ENCODE measurements at places on chromosomes 12 and 14.

DNA sequence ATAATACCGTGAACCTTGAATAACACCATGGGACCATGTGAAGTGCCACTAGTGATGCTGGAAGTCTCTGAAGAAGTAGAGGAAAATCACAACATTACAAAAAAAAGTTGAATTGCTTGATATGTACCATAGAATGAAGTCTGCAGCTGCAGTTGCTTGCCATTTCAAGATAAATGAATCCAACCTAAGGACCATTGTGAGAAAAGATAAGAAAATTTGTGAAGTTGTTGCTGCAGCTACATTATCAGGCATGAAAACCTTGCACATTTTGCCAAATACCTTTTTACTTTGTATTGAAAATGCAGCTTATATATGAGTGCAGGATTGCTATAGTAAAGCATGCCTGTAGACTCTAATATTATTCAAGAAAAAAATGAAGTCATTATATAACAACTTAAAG, 126.5 kb downstream of the NUBPL start:
- no peak for DNase-seq

DNA sequence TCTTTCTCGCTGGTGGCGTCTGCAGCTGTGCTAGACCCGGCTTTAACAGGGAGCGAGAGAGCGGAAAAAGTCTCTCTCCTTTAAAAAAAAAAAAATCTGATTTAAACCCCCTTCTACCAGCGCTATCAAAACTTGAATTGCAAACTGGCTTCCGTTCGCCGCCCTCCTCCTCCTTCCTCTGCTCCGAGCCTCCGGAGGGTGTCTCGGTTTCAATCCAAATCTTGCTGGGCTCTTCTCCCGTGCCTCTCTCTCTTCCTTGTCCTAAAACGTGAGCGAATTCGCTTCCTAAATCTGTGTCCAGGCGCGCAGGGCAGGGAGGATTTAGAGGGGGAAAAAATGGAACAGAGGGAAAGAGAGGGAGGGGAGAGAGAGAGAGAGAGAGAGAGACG, 272 bp downstream of the TBX3 start:
- DNase-seq: no peak

- no peak for DNase-seq
Observed at GRCh38 chr14:55094292-55095157, 34.5 kb upstream of the LGALS3 start.

- no peak for DNase-seq
Observed at GRCh38 chr12:28800129-28800528, 348.9 kb upstream of the FAR2 start.

DNA sequence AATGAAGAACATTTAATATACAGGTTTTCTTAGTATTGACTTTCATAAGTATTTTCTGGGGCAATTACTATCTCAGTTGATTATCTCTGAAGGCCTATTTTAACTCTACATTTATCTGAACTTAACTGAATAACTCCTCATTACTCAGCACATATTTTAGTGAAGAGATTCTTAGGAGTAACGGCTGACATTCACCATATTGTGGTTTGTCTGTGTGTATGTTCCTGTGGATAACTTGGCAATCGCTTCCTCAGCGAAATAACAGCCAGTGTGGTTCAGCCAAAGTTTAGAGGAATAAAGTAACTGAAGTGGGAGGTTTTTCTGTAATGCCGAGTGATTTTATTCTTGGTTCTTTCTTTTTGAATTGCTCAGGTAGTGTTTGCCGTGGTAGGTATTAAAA, 168.0 kb downstream of the RAD51B start:
- no peak for DNase-seq

- DNase-seq: no peak
Observed at GRCh38 chr12:50679612-50680011, 84.3 kb upstream of the ATF1 start.

- DNase-seq: no peak
Observed at GRCh38 chr12:121953695-121954094, 35.3 kb downstream of the CFAP251 start.

GRCh38 chr12:76847260-76847659, 31.6 kb downstream of the CSRP2 start:
- no peak for DNase-seq

GRCh38 chr12:27674989-27675388, 21.3 kb upstream of the REP15 start:
- DNase-seq: no peak

DNA sequence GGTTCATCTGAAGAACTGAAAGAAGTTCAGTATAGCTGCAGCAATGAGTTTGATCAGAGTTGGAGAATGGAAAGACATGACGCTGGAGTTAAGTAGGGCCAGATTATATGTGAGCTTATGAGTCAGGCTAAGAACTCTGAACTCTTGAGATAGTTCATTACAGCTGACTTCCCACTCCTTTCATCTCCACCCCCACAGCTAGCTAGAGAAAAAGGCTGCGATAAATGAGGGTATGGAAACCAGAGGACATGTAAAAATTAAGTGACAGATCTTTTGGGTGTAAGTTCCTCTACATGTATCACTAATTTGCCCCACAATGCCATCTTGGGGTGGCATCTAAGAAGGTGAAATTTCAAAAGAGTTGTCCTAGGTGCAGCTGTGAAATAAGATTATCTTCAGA, 28.6 kb downstream of the PYM1 start:
- DNase-seq: peak; percentile 9

DNA sequence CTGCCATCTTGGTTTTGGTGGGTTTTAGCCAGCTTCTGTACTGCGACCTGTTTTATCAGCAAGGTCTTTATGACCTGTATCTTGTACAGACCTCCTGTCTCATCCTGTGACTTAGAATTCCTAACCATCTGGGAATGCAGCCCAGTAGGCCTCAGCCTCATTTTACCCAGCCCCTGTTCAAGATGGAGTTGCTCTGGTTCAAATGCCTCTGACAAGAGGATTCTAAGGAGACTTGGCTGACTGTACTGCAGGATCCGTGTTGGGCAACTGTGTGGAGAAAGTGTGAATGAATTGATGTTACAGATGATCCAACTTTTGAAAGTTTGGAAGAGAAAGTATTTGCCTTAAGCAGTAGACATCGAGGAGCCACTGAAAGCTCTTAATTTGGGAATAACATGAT, 91.0 kb downstream of the TTLL5 start:
- no peak for DNase-seq

DNA sequence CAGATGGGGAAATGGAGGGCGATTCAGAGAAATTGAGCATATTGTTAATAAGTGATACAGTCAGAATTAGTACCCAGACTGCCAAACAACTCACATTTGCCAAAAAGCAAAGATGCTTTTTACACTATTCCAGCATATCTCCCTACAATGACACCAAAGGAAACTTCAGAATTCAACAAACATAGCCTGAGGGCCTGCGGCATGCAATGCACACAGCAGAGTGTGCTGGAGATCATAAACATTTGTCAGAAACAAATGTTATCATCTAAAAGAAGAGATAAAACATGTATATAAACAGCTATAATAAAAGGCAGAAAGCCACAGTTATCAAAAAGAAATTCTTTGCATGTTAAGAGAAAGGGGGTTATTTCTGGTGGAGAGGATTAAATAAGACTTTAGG, 20.1 kb upstream of the GARIN6 start:
- no peak for DNase-seq

GRCh38 chr14:74155749-74156148, 71.0 kb downstream of the LIN52 start:
- no peak for DNase-seq

DNA sequence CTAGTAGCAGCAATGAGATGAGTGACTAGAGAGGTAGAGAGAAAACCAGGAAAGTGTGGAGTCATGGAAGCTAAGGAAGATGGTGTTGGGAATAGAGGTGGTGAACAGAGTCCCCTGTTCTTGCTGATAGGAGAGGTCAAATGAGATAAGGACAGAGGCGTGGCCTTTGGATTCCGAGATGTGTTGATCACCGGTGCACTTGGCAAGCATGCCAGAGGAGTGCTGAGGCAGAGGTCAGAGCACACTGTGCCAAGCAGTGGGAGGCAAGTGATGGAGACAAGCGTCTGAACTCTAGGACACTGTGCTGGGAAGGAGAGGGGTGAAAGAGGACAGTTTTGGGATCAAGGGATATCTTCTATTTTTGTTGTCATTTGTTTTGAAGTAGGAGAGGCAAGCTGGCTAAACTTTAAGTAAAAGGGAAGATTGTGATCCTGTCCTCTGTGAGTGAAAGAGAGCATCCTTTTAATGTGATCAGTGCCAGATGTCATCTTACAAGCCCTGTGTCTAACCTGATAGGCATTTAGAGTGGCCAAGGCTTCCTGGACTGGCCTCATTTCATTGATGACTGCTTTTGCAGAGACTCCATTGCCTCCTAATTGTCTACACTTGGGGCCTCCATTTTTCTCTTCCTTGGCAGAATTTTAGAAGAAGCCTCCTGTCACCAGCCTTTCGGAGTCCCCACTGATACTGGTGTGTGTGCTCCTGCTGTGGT, 336.4 kb downstream of the CACNA1C start:
- DNase-seq: no peak

GRCh38 chr12:81518638-81519037, 240.5 kb downstream of the PPFIA2 start:
- no peak for DNase-seq

GRCh38 chr14:77184396-77185092, 2.9 kb downstream of the TMEM63C start:
- DNase-seq: peak; percentile 2

DNA sequence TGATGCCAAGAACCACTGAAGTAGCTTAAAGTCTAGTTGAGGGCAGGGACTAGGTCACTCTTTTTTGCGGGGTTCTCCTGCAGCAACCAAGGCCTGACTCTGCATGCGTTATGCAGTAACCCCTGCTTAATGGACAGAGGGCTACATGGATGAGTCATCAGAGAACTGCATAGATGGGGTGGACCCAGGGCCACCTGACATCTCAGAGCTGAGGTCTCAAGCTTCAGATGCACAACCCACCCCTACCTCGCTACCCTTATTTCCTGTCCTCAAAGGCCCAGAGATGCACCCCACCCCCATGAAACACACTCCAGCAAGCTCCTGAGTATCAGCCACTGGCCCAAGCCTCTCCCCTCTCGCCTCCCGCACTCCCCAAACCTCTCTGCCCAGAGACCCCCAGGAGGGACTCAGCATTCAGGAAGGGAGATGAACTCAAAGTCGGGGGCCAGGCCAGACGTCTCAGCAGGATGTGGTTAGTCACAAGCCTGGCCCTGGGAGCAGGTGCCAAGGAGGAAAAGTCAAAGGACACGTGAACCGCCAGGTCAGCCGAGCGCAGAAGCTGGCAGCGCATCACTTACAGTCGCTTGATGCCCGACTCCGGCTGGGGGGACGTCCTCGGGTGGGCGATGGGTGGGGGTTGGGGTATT, 25.8 kb downstream of the SNRNP35 start:
- DNase-seq: no peak

GRCh38 chr12:32761716-32762115, 6.0 kb upstream of the YARS2 start:
- DNase-seq: no peak

GRCh38 chr14:77542421-77543239, 44.0 kb upstream of the ISM2 start:
- DNase-seq: no peak

DNA sequence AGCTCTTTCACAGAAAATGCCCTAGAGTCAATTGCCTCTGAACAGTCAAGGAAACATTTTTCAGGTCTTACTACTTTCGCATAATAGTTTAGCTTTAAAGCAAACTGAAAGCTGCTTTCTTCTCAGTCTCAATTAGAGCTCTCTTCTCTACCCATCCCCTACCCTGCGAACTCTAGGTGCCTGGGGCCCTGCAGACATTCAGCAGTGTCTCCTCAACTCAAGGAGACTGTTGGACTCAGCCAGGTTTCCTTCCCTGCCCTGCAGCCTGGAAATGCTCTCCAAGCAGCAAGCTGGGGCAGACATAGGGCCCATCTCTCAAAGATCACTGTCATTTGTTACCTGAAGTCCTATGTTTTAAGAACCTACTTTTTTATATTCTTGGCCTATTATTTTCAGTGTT, 312.5 kb upstream of the PRICKLE1 start:
- no peak for DNase-seq

DNA sequence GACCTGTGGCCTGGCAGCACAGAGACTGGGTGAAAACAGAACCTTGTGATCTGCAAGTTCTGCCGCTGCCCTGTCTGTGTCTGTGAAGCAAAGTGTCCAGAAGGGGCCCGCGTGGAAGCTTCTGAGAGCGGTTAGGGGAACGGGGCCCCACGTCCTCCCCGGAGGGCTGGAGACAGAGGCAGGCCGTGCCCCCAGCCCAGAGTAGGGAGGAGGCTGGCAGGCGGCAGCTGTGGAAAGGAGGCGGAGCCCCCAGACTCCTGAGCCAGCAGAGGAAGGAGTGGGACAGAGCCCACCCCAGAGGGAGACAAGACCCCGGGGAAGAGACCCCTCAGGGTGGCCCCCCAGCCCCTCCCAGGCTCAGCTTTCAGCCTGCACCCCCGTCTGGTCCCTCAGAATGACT, 49.0 kb downstream of the GALNT9 start:
- no peak for DNase-seq

DNA sequence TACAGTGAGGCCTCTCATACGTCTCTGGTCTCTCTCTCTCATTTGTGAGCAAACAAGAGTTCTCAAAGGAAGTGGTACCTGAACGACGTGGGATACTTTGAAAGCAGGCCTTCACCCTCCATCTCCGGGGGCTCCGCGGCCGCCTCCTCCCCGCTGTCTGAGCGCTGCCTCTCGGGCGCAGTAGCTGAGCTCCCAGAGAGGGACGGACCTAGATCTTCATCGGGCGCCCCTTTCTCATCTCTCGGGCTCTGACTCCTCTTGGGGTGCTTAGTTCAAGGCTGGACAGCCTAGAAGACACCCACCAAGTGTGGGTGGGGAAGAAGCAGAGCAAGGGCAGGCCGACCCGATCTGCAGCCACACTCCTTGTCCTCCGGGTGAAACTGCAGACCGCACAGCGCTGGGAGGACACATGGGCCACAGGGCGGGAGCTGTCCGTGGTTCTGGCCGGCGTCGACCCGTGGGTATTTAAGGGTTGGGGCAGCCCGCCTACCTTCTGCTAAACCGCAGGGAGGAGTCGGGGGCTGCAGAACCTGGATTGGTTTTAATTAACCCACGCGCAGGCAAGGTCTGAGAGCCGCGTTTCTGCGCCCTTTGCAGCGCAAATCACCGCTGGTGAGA, 92.7 kb downstream of the PAH start:
- no peak for DNase-seq

- no peak for DNase-seq
Observed at GRCh38 chr12:74482115-74482514, 55.5 kb upstream of the ATXN7L3B start.

GRCh38 chr14:58946431-58946830, 242.0 kb upstream of the DAAM1 start:
- no peak for DNase-seq

GRCh38 chr12:94531196-94531720, 71.6 kb upstream of the CEP83 start:
- DNase-seq: no peak

GRCh38 chr12:103994235-103994634, 28.6 kb downstream of the TDG start:
- DNase-seq: no peak

- no peak for DNase-seq
Observed at GRCh38 chr12:12024911-12025682, 45.6 kb upstream of the BCL2L14 start.

GRCh38 chr12:49365542-49365941, 1.7 kb upstream of the SPATS2 start:
- DNase-seq: no peak

GRCh38 chr12:75852143-75852542, 179.4 kb downstream of the PHLDA1 start:
- no peak for DNase-seq

Measured in stimulated activated CD8-positive, alpha-beta memory T cell treated with anti-CD3 and anti-CD28 coated beads, Interleukin-15, amount 100 ng/mL, for 48 hours (primary cell).